Activated CD4-positive, CD25-positive, alpha-beta regulatory T cell treated with anti-CD3 and anti-CD28 coated beads, Interleukin-2, amount 50 U/mL, for 24 hours (primary cell): ENCODE measurements at places on chromosomes 12 and 14.

GRCh38 chr14:33692762-33693161 lies 258.1 kb downstream of the EGLN3 start:
- no peak for ATAC-seq

- no peak for ATAC-seq
Measured at GRCh38 chr14:103118663-103119404, 4.4 kb upstream of the TNFAIP2 start.

DNA sequence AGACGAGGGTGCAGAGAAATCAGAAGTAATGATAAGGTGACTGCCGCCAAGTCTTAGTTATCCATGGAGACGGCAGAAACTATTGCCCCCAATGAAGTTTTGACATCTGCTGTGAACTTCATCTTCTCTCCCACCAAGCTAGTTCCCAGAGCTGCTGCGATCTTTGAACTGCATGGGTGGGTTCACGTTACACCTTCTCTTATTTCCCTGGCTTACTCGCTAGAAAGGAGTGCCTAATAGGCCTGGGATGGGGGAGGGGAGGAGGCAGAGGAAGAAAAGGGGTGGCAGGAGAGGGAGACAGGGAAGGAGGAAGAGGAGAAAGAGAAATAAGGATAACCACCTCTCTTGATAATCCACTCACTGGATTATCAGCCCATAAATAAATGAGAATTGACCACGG lies 157.1 kb downstream of the NTF3 start:
- ATAC-seq: no peak

DNA sequence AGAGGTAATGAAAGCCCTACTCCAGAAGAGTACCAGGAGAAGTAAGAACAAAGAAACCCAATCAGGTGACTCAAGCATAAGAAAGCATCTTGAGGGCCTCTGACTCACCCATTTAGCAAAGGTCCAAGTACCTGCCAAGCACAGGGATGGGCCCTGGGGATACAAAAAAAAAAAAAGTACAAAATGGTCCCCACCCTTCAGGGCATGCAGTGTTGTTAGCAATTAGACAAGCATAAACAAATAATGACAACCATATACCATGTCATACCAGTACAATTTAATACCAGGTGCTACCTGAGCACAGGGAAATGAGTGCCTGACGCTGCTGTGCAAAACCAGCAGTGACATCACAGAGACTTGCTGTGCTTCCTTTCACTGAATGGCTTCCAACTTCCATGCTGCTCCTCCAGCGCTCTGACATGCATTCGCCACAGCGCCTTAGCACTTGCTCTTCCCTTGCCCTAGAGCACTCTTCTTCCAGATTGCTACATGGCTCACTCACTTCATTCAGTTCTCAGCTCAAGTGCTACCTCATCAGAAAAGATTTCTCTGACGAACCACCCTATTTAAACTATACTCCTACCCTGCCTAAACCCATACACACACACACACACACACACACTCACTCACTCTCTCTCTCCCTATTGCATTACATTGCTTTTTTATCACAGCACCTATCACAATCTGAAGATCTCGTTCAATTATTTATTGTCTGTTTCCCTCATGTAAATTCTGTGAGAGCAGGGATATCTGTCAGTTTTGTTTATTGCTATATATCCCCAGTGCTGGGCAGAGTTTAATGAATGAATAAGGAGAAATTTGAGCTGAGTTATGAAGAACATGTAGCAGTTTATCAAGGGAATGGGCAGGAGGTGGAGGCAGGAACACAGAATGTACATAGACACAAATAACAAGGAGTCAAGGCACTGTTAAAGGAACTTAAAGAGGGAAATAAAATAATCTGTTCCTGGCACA lies 12.9 kb upstream of the EPS8 start:
- ATAC-seq: no peak

GRCh38 chr14:60254176-60254575 lies 5.2 kb downstream of the PPM1A start:
- ATAC-seq: no peak

- no peak for ATAC-seq
Measured at GRCh38 chr12:26062566-26062965, 62.3 kb downstream of the BHLHE41 start.

- no peak for ATAC-seq
Measured at GRCh38 chr12:31406345-31406744, 80.4 kb upstream of the SINHCAF start.

DNA sequence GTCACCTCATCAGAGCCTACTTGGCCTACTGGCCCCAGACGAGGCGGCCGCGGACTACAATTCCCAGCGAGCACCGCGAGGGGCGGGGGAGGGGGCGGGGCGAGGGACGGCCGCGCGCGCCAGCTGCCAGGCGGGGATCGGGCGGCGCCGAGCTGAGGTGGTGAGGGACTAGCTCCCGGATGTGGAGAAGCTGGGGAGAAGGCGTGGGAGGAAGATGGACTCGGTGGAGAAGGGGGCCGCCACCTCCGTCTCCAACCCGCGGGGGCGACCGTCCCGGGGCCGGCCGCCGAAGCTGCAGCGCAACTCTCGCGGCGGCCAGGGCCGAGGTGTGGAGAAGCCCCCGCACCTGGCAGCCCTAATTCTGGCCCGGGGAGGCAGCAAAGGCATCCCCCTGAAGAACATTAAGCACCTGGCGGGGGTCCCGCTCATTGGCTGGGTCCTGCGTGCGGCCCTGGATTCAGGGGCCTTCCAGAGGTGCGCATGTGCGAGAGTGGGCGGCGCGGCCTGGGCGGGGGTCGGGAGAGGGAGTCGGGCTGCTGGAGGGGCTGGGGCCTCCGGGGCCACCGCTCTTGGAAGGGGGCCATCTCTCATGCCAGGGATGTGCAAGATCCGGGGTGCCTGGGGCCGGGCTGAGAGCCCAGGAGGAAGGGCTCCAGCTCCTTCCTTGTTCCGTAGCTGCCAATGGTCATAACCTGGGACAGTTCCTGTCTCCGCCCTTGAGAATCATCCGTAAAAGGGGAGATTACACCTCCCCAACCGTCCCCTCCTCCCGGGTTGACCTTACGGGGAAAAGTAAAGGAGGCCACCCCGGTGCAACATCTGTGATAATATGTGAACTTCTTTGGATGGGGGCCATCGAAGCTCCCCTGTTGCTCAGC lies at the start of gene CMAS:
CMAS (plus strand) TSS at position 129 of the 878 bp plus-strand sequence; CDS start at position 215, 86 bp downstream.
- peak; percentile 84 for ATAC-seq

DNA sequence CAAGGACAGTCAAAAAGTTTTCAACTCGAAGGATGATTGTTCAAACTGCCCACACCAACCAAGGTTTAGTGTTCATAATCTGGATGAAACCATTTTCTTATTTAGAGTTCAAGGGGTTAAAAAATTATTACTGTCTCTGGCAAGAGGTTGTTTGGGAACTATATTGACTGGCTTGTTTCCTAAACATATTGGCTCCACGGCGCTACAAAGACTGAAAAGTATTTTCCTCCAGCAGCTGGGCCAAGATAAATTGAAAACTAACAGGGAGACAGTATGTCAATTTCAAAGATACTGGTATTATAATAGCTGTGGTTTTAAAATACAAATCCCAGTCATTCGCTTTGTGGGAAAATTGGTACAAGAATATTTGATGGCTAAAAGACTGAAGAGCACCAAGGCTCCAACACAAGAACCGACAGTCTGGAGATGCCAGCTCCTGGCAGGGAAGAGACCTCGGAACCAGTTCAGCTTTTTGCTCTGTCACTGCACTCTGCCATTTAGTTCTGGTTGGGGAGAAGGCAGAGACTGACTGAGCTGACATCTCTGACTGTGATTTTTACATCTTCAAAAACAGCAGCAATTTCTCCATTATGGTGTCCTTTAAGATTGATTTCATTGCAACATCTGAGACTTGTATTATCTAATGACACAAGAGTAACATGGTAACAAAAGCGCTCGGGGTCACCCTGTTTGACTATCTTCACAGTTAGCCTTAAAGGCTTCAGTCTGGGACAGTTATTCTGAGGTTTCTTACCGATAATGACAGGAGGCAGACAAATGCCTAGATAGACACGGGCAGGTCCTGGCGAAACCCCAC lies 62.0 kb downstream of the ST8SIA1 start:
- no peak for ATAC-seq

DNA sequence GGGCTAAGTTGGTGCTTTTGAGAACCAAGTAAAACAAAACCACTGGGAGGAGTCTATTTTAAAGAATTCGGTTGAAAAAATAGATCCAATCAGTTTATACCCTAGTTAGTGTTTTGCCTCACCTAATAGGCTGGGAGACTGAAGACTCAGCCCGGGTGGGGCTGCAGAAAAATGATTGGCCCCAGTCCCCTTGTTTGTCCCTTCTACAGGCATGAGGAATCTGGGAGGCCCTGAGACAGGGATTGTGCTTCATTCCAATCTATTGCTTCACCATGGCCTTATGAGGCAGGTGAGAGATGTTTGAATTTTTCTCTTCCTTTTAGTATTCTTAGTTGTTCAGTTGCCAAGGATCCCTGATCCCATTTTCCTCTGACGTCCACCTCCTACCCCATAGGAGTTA lies 1.8 kb upstream of the RAB5B start:
- ATAC-seq: no peak

DNA sequence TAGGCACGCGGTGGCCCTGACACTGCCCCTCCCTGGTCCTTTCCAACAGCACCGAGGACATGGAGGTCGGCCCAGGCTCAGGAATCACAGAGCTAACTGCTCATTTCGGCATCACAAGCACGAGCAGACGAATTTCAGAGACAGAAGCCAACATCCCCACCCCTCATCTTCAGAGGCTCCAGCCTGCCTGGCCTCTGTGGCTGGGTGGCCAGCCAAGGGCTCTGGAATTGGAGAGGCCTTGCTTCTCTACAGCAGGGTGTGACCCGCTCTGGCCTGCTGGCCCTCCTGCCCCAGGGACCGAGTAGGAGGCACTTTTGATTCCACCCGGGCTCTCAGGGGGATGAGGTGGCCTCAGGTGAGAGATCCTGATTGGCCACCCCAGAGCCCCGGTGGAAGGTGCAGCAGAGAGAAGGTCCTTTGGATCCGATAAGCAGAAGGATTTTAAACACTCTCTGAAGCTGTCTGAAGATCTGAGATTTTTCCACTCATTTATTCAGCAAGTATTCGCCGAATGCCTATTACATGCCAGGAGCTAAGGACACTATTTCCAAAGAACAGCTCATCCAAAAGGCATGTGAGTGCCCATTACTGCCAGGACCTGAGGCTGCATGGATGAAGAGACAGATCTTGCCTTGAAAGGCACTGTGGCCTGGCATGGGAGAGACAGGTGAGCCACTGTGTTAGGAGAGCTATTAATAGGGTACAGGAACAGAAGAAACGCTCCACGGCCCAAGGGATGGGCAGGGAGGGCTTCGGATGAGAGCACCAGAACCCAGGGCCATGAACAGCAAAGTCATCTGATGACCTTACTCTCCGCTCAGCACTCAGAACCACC lies 10.2 kb downstream of the BAG5 start:
- no peak for ATAC-seq
